MG63 (cell line): ENCODE measurements at places on chromosomes 12 and 14.

GRCh38 chr12:121240484-121241101, 30.7 kb downstream of the P2RX4 start:
- DNase-seq = no peak

DNA sequence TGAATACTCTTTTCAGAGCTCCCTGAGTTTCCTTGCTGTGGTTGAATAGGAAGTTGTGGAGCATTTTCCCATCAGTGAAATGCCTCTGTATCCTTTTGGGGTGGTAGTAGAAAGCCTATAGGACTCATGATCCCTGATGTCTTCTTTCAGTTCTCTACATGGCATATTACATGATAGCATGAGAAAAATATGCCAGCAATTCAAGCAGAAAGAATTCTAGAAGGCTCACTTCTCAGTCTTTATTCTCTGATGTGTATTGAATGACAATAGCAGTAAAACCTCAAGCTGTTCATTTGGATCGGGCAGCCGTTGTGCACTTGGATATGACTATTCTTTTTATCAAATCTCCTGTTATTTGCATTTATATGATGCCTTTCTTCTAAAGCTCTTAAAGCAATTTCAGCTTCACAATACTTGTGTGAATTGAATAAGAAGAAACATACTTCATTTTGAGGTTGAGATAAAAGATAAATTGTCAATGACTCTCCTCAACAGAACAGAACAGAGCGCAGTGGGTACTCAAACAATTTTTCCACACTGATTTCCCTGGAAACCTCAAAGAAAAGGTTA, 251.5 kb upstream of the FBXO33 start:
- DNase-seq = no peak

DNA sequence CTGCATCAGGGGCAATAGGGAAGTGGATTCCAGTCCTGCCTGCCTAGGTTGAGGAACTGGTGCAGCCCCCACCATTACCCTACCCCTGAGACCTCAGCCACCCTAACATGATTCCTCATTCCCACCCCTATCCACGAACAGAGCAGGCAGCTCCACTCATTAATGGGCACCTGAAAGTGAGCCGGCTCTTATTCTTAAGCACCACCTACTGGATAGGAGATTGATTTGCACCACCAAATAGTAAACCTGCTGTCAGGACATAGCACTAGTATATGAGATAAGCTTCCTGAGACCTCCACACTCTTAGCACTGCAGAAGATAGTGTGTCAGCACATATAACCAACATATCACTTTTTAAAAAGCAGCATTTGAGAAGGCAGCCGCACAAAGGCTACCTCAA, 573.2 kb downstream of the SOX5 start:
- no peak for DNase-seq

DNA sequence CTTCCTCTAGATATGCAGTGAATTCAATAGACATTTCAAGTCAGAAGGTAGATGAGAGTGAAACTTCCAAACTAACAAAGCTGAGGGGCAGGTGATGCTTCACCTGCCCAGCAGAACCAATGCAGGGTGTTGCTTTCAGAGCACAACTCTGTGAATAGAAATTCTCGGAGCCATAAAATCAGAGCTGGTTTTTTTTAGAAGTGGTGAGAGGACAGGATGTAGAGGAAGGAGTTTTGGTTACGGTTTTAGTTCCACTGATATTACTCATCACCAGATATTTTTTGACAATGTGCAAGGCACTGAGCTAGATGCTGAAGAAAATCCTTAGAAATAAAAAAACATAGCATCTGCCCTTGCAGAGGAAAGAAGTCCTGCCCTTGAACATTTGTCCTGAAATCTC, 62.2 kb downstream of the BMP4 start:
- no peak for DNase-seq

DNA sequence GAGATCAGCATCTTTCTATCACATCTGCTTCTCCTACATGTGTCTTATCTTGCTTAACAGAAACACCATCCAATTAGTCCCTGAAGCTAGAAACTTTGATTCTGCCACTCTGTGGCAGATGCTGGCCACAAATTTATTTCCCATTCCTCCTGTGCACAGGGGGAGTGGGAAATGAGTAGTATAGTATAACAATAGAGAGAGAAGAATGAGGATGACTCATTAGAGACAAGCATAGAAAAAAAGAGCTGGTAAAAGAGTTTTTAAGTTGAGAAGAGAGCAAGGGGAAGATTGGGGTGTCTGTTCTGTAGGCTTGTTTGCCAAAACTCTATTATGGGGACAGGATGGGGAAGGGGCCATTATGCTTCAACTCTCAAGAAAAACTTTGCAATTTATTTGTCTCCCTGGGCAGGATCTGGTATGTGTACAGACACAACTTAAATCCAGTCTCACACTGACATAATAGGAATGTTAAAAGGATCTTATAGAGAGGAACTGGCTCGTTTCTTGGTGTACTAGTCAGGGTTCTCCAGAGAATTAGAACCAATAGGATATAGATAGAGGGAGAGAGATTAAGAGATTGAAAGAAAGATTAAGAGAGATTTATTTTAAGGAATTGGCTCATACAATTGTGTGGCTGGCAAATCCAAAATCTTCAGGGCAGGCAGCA, 142.6 kb upstream of the CPSF6 start:
- DNase-seq = no peak

- DNase-seq = no peak
Observed at GRCh38 chr12:110421701-110422100, 18.2 kb upstream of the ANAPC7 start.

DNA sequence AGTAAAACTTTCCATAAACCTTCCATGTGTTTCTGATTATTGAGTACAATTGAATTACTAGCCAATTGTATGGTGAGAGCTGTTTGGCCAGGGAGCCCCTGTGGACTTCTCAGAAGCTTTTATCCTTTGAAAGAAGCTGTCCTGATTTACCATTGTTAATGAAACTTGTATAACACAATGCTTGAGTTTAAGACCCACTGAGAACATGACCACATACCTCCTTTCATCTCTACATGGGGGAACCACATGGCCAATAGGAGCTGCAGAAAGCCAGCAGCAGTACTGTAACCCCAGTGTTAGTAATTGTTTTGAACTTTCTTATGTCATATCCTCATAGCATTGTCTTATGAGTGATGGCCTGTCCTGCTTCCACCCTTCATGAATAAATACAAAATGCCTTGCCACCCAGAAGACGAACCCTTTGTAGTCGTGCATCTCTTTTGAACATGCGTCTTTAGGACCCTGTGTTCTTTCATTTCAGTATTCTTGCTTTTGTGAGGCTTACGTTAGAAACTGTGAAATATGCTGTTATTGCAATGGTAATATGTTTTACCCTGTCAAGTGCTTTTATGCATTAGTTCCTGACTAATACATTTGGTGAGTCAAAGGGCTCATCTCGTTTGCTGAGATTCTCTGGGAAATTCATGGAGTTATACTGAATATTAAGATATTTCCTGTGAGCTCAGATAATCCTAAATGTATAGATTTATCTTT, 815.7 kb downstream of the NRXN3 start:
- DNase-seq = no peak

GRCh38 chr12:24617471-24617870, 331.4 kb downstream of the BCAT1 start:
- DNase-seq = no peak

DNA sequence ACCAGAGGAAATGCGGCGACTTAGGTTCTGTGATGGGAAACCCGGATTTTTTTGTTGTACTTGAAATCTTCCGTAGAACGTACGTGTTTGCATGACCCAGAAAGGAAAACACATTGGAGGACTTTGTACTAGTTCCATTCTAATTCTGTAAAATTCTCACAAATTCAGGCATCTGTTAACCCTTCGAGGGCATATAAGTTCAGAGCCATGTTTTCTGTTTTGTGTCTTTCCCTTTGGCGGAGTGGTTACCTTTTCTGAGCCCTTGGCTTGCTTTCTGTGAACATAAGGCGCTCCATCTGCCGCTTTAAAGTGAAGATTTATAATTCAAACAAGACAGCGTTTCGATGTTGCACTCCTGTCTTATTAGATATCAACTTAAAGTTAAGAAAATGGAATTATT, 34.2 kb downstream of the BICD1 start:
- no peak for DNase-seq

DNA sequence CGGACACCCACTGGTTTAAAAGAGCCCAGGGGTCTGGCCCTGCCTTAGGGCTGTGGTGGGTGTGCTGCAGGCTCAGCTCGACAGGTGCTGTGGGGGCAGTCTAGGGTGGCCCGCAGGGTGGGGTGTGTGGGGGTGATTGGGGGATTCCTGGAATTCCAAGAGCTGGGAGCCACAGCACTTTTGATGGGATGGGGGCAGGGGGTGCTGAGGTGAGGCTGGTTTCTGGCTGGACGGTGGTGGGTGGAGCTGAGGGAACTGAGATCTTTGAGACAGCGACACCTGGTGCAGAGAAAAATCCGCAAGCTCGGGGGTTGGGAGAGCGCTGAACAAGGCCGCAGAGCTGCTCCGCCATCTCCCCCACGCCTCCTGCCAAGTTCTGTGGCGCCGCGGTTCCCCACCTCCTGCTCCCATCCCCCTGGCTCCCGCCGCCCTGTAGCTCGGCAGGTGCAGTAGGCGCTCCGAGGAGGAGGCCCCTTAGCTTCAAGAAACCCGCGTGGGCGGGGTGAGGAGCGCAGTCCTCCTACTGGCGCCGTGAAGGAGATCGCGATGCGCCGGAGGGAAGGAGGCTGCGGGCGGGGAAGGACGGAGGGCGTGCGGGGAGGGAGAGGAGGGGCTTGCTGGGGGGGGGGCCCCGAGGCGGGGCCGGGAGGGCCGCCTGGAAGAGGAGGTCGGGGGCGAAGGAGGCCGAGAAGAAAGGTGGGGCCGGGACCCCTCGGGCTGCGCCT, 1.3 kb upstream of the TEDC1 start:
- peak; percentile 72 for DNase-seq

GRCh38 chr14:99780690-99781089, 12.5 kb upstream of the EML1 start:
- no peak for DNase-seq

DNA sequence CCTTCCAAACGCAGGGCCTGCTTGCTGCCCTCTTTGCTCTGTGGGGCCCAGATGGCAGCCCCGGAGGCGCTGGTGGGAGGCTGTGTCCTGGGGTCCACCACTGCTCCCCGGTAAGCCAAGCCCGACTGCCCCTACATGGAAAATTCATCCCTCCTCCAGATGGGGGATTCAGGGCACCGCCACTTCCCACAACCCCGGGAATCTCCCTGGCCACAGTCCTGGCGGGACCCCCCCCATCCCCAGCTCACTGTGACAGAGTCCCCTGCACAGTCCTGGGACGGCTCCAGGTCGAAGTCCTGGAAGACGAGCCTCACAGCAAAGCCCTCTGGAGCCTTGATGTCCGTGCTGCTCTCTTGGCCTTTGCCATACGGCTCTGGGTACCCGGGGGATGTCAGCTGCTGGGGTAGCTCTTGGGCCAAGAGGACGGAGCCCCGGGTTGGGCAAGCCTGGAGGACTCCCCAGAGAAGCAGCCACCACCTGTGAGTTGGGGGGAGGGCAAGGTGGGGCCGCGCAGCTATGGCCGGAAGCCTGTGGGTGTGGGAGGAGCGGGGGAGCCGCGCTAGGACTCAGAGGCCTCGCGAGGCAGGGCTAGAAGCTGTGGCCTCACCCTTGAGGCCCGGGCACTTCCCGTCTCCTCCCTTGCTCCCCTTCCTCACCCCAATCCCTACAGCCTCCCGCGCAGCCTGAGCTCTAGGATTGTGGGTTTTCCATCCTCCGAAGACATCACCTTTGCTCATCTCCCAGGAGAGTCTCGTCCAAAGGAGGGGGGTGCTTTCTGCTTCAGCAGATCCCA, 815 bp downstream of the C1RL start:
- DNase-seq = no peak

- DNase-seq = no peak
Observed at GRCh38 chr12:125402874-125403789, 337.9 kb downstream of the AACS start.

DNA sequence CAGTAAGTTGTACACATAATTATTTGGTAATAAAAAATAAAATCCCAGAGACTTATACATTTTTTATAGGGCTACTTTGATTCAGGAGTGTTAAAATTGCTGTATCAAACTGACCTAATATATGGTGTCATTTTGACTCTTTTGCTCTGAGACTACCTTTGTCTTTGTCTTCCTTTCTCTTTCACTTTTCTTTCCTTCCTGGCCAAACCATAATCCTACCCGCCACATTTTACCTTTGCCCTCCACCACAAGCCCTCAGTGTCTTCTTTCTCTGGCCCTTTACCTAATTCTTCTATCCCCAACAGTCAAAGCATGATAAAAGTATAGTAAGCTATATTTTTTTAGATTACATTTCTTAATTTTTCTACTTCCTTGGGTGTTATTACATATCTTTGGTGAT, 62.0 kb downstream of the CAND1 start:
- DNase-seq = no peak

- no peak for DNase-seq
Observed at GRCh38 chr12:57750561-57751431, 1.3 kb downstream of the CDK4 start.

DNA sequence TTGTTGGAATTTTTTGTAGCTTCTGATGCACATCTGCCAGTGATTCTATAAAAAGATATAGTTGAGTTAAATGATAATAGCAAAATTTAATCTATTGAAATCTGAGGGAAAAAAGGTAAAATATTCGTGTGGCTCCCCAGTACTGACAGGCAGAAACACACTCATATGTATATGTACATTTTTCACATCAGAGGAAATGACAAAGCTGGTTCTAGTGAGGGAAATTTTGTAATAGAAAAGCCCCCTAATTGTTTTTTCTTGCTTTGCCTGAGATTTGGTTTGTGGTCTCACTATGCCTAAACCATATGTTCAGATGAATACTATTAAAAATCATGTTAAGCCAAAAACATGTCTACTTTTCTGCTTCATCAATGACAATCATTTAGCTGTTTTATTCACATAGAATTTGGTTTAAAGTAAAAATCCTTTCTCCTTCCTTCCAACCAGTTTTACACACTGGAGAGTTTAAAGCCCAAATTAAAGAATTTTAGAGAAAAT, 203.5 kb downstream of the ANO6 start:
- DNase-seq = no peak

DNA sequence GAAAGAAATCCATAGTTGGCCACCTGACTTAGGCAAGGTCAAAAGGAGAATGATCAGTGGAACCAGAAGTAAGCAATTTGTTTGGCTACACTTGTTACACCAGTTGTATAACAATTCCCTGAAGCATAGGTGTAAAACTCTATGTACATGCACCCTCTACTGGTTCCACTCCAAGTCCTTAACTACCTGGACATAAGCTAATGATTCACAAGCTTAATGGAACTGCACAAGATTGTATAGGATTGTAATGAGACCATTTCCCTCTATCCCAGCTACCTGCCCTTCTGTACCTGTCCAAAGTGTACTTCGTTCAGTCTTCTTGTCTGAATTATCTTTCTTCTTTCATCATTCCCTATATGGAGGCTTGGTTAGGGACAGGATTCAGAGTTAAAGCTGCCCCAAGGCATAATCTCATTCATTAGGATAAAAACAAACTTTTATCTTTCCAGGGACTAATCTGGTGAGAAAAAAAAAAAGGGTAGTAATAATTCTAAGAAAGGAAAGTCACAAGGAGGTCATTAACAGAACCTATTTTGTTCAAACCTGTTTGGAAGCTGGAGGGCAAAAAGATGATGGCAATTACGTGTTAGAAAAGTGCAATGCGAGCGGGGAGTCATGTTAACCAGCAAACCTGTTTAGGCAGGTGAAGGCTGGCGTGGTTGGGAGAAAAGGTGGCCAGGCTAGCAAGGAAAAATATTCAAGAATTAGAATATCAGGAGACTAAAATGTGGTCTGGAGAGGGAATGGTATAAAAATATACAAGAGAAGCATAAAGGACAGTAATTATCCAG, 2.8 kb upstream of the TMEM52B start:
- no peak for DNase-seq

- no peak for DNase-seq
Observed at GRCh38 chr14:77200406-77200985, 18.9 kb downstream of the TMEM63C start.

- DNase-seq = no peak
Observed at GRCh38 chr12:15522574-15523187, 200.4 kb downstream of the PTPRO start.
